Activated CD4-positive, alpha-beta T cell treated with anti-CD3 and anti-CD28 coated beads, Interleukin-2, amount 10 ng/mL, durations not matched to agents 7 days and 5 days (primary cell): ENCODE measurements at places on chromosomes 5 and 9.

DNA sequence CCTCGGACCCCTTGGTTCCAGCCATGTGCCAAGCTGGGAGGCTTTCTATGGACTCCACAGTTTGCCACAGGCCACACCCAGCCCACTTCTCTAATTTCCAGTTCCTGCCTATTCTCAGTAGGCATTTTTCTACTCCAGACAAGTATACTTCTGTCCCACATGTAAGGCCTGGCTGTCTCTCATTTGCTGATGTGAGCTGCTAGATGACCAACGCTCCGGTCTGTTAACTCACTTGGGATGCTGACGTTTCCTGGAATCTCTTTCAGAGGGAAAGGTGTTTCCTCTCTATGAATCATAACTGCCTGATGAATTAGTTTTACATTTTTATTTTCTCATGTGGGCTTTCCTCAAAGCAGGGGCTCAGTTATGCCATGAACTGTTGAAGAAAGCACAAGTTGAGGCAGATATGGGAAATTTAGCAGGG, 36.3 kb downstream of the ERGIC1 start:
- H3K27me3 ChIP-seq = no peaks in the 10 kb centered on the region
- peaks cover 13% of the 10 kb centered on the region for H3K4me1 ChIP-seq
- no peak overlapping the region for H3K4me3 ChIP-seq

- peak overlapping the region; percentile 17 for H3K27ac ChIP-seq
- no peak overlapping the region for H3K4me3 ChIP-seq
- no peaks in the 10 kb centered on the region for H3K27me3 ChIP-seq
- peak; percentile 14 for DNase-seq
- peaks cover 25% of the 10 kb centered on the region for H3K4me1 ChIP-seq
These were observed 186.5 kb downstream of the MAN2A1 start for GRCh38 chr5:109876030-109876725.

GRCh38 chr5:116038817-116039216, 6.5 kb downstream of the ARL14EPL start:
- H3K4me1 ChIP-seq = peaks cover 3% of the 10 kb centered on the region
- no peak overlapping the region for H3K4me3 ChIP-seq
- no peaks in the 10 kb centered on the region for H3K36me3 ChIP-seq

GRCh38 chr5:16140944-16141343, 38.6 kb downstream of the MARCHF11 start:
- DNase-seq = no peak
- H3K4me1 ChIP-seq = no peaks in the 10 kb centered on the region
- H3K4me3 ChIP-seq = no peak overlapping the region
- no peak overlapping the region for H3K27ac ChIP-seq
- H3K36me3 ChIP-seq = no peaks in the 10 kb centered on the region

DNA sequence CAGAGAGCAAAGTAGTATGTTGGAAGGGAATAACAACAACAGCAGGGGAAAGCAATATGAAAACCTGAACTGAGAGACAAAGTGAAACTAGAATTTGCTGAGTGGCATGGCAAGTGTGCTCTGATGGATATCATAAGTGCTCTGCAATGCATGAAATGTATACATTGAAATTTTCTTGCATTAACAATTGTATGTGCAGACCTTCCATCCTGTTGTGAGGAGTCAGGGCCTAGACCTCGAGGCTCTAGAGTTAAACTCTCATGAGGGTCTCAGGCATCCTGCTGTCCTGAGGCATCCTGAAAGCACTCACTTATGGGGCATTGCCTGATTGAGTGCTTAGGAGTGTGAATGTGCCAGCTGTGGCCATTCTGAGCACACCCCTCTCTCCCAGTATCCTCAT, 1.1 kb downstream of the ECM2 start:
- H3K27me3 ChIP-seq = no peaks in the 10 kb centered on the region
- no peaks in the 10 kb centered on the region for H3K36me3 ChIP-seq
- H3K4me3 ChIP-seq = no peak overlapping the region
- no peak for DNase-seq
- no peaks in the 10 kb centered on the region for H3K4me1 ChIP-seq

GRCh38 chr5:112551419-112552032, 132.4 kb upstream of the EPB41L4A start:
- H3K4me1 ChIP-seq = no peaks in the 10 kb centered on the region
- H3K4me3 ChIP-seq = no peak overlapping the region
- peaks cover 18% of the 10 kb centered on the region for H3K27me3 ChIP-seq
- H3K27ac ChIP-seq = no peak overlapping the region
- no peaks in the 10 kb centered on the region for H3K36me3 ChIP-seq

DNA sequence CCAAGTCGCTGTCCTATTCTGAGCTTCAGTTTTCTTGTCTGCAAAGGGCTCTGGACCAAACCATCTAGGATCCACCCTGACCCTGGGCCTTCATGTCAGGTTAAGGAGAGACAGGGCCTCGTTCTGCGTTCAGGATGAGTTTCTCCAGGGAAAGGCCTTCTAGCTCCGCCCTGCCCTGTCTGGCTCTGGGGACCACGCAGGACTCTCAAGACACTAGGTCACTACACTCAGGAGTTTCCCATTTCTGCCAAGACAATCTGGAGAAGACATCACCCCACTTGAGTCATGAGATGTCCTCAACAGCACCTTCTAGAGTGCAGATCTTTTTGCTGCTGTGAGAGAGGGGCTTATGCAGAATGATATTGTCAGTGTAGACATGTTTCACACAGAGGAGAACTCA, 53.2 kb upstream of the KCNMB1 start:
- H3K4me1 ChIP-seq = no peaks in the 10 kb centered on the region
- H3K4me3 ChIP-seq = no peak overlapping the region
- H3K27me3 ChIP-seq = peaks cover 2% of the 10 kb centered on the region
- no peaks in the 10 kb centered on the region for H3K36me3 ChIP-seq
- no peak for DNase-seq

GRCh38 chr5:111367115-111367514, 142.9 kb downstream of the CAMK4 start:
- H3K4me3 ChIP-seq = no peak overlapping the region
- H3K36me3 ChIP-seq = peaks cover 63% of the 10 kb centered on the region
- no peak overlapping the region for H3K27ac ChIP-seq
- H3K4me1 ChIP-seq = peaks cover 11% of the 10 kb centered on the region

DNA sequence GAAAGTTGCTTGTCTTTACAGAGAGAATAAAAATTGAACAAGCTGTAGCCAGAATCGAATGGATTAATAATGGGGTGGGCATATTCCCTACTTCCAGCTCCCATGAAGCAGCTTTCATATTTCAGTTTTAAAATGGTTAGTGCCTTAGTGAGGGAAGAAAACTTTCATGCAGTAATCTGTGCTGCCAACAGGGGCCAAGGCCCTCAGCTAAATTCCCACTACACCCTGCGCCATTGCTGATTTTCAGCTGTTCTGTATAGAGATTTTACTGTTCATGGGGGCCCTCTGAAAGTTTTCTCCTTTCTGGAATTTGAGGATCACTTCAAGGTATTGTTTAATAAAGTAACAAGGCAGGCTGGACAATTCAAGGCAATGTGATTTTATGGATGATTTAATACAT, 58.2 kb downstream of the CAST start:
- peaks cover 24% of the 10 kb centered on the region for H3K4me1 ChIP-seq
- H3K36me3 ChIP-seq = peaks cover 16% of the 10 kb centered on the region
- H3K27me3 ChIP-seq = no peaks in the 10 kb centered on the region
- H3K27ac ChIP-seq = no peak overlapping the region
- H3K4me3 ChIP-seq = no peak overlapping the region
- no peak for DNase-seq

GRCh38 chr5:173866858-173867679, 21.1 kb upstream of the CPEB4 start:
- no peak overlapping the region for H3K4me3 ChIP-seq
- no peaks in the 10 kb centered on the region for H3K27me3 ChIP-seq
- no peaks in the 10 kb centered on the region for H3K4me1 ChIP-seq
- H3K36me3 ChIP-seq = no peaks in the 10 kb centered on the region
- H3K27ac ChIP-seq = no peak overlapping the region
